ENCODE measurements at places on chromosomes 2 and 18.
A peak's percentile ranks its signal among the peaks of the same experiment; 100 is the strongest.

DNA sequence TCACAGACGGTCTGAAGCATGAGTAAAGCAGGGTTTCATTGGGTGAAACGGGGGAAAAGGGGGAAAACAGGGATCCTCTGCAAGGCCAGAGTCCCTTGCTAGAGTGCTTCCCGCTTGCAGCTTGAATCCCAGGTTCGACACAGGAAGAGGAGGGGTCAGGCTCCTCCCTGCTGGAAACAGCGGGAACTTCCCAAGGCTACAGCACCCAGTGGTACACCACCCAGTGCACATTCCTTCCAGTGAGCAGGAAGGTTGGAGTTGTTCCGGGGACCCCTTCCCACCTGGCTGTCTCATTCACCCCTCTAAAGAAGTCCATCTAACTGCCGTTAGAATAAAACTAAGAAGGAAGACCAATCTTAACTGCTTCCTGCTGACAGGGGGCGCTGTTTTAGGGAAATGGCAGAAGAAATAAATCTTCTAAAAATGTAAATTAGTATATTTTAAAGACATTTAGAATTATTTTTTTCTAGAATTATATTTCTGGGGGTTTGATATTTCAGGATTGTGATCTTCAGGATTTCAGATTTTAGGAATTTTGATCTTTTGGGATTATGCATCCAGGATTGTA is 230.9 kb downstream of the RBM43 start:
- no peak for DNase-seq

DNA sequence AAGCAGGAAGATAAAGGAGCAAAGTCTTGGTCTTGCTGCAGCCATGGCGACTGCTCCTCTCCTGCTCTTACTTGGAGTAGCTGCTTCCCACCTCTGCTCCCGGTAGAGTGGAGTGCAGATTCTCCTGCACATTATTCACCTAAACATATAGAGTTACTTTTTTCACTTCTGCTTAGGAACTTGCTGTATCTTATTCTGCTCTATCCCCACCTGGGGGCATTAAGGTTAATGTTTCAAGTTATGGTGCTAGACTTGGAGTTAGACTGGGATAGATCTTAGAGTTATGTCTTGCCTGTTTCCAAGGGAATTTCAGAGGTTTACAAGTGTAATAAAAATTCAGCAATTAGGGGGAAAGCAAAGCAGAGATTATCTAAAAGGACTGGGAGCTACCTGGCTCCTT is 144.2 kb downstream of the SETBP1 start:
- no peak for DNase-seq

GRCh38 chr2:160901613-160902012 is 258.6 kb upstream of the TANK start:
- DNase-seq = no peak

DNA sequence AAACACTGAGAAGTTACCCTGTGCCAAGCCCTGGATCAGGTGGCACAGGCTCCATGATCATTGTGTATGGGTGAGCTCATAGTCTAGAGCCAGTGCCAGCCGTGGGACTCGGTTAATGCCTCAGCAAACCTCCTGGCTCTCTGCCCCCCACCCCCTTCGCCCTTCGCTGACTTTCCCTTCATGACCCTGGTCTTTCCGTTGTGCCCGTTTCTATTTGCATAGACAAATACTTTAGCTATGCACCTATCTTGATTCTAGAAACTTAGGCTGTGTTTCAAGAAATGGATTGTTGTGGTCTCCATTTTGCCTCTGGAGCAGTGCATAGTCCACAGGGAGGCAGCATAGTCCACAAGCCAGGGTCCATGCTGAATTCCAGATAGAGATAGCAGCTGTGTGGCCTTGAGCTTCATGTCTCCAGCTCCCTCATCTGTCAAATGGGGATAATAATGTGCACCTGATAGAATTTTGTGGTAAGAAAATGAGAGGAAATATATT is 44.8 kb upstream of the KDM3A start:
- peak; percentile 30 for DNase-seq

- DNase-seq = no peak
Measured at GRCh38 chr2:20566331-20566730, 84.6 kb downstream of the HS1BP3 start.

DNA sequence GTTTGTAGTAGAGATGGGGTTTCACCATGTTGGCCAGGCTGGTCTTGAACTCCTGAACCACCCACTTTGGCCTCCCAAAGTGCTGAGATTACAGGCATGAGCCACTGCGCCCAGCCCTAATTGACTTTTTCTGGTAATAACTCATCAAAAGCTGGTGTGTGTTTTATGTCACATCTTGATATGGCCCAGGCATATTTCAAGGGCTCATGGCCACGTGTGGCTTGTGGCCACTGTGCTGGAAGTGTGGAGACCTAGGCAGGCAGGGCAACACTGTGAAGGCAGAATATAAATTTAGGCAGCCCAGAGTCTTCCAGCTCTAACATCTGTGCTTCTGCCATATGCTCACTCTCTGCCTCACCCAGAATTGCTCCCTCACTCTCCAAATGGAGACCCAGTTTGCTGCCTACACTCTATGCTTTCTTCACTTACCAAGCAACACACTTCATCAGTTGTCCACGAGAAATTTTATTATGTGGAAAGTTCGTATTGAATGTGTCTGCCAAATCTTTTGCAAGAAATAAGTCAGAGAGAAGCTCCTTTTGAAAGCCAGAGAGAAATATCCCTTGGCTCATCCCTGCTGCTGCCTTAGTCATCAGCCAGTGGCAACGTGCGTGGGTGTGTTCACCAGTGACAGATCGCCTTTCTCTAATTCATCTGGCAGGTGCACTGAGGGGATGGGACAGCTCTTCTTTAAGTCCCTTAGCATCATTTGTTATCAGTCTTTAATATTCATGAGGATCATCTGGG is 129.4 kb upstream of the CXCR4 start:
- DNase-seq = no peak

- DNase-seq = no peak
Measured at GRCh38 chr2:182422864-182423263, 4.0 kb downstream of the PDE1A start.

DNA sequence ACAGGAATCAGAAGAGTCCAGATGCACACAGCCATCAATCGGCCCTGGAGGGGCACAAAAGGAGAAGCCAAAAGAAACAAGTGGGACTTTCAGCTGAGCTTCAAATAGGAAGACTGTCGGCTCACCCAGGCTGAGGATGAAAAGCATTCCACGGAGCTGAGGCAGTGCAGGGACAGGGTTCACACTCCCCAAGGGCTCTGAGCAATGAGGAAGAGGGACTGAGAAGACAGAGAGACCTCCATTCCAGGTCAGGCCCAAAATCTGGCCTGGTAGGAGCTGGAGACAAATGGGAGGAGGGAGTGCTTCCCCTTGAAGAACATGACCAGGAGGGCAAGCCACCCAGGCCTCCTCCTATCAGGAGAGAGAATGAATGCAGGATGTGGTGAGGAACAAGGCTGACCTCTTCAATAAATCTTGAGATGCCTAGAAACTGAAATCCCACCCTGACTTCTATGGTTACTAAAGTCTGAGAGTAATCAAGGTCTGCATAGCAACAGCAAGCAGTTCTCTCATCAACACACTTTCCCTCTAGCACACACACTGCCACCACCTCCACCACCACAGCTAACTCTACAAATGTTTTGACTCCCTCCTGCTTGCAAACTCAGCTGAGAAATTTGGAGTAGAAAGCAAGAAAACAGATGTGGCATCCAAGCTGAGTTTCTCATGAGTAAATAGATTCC is 434.4 kb downstream of the TNS1 start:
- DNase-seq = no peak

DNA sequence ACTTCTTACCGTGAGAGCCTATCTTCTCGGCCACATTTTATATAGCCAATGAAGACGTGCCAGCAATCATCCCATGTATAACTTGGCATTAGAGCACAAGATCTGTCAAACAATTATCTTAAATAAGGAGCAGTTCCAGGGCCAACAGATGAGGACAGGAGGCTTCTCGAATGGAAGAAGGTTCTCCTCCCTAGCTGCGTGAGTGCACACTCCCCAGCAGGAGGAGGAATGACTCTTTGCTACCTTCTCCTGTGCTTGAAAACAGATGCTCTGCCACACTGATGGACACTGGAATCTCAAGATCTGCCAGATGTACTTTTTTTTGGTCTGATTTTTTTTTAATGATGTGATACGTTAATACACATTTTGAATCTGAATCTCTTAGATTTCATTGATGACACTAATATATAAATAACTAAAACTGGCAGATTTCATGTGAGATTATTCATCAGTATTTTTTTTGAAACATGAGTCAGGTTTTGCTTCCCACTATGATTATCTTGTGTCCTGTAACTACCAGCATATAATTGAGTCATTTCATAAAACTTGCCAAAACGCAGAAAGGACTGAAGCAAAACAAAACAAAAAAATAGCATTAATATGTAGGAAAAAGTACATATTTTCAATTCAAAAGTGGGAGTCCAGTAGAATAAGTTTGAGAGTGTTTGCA is 626 bp upstream of the VIT start:
- DNase-seq = no peak

All from frontal cortex (tissue), 4 donors.